ENCODE measurements at places on chromosomes 2 and 18. TPM values are rescaled to one million over a fixed set of nuclear protein-coding genes. Genes with fewer than 3 reads are reported as not detected.

DNA sequence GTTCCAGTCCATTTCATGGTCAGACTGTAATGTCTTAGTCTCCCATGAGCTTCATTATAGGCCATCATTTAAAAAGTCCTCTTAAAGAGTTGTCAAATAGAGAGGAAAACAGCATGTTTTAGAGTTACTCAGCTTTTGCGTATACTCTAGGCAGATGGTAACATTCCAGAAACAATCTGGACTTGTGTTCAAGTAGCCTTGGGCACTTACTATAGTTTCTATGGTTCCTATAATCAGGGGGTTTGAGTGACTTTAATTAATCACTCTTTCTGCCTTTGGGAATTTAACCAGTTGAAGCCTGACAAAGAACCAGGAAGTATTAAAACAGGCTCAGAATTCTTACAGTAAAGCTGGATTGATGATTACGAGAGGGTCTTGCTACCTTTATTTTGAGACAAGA is 42.1 kb upstream of the SCN7A start:
- no peak for DNase-seq
- no peaks in the 10 kb centered on the region for H3K36me3 ChIP-seq
- no peak overlapping the region for H3K4me3 ChIP-seq

Gene DIPK1C
- not detected for total RNA-seq

DNA sequence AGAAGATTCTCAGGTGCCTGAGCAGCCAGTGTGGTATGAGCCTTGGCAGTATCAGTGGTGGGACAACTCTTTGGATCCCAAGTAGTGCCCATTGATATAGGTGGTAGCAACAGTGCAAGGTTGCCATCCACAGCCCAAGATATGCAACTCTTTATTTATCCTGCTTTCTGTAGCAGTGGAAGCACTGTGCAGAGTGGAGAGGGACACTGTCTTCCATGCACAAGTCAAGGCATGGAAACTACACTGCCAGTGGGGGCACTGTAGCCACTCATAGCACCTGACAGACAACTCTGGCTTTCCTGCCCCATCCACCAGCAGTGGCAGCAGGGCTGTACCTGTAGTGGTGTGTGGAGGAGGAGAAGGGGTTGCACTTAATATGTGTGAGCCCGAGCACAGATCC is 409.6 kb upstream of the TMEFF2 start:
- H3K27ac ChIP-seq: no peak overlapping the region
- H3K36me3 ChIP-seq: peaks cover 5% of the 10 kb centered on the region
- no peak for DNase-seq
- no peak overlapping the region for H3K4me3 ChIP-seq
- no peaks in the 10 kb centered on the region for H3K27me3 ChIP-seq

Gene TRPM8
- total RNA-seq: not detected

GRCh38 chr18:42038936-42039335 is 83.9 kb downstream of the PIK3C3 start:
- no peaks in the 10 kb centered on the region for H3K4me1 ChIP-seq
- no peak for DNase-seq
- H3K27ac ChIP-seq: no peak overlapping the region
- H3K36me3 ChIP-seq: peaks cover 84% of the 10 kb centered on the region

GRCh38 chr2:204175552-204176271 is 239.1 kb downstream of the ICOS start:
- H3K27ac ChIP-seq: no peak overlapping the region
- H3K27me3 ChIP-seq: peaks cover 20% of the 10 kb centered on the region
- no peak for DNase-seq
- no peak overlapping the region for H3K4me3 ChIP-seq
- H3K4me1 ChIP-seq: no peaks in the 10 kb centered on the region

Gene NCKAP1
- 160 TPM for total RNA-seq

DNA sequence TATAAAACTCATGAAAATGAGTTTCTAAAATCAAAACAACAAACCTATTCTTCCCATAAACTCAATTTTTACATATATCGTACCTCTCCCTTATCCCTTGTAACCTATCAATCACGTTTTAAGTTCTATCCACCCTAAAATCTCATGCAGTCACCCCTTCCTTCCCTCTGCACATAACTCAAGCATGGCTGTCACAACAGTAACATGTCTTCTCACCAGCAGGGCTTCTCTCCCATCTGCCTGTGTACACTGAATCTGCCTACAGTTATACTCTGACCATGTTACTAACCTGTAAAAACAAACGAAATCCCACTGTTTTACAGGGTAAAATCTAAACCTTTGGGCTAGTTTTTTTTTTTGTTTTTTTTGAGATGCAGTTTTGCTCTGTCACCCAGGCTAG is 68.2 kb downstream of the MAP4K3 start:
- no peak overlapping the region for H3K27ac ChIP-seq
- no peak overlapping the region for H3K4me3 ChIP-seq
- peaks cover 5% of the 10 kb centered on the region for H3K4me1 ChIP-seq
- H3K36me3 ChIP-seq: peaks cover 16% of the 10 kb centered on the region
- no peak for DNase-seq
- H3K27me3 ChIP-seq: no peaks in the 10 kb centered on the region

DNA sequence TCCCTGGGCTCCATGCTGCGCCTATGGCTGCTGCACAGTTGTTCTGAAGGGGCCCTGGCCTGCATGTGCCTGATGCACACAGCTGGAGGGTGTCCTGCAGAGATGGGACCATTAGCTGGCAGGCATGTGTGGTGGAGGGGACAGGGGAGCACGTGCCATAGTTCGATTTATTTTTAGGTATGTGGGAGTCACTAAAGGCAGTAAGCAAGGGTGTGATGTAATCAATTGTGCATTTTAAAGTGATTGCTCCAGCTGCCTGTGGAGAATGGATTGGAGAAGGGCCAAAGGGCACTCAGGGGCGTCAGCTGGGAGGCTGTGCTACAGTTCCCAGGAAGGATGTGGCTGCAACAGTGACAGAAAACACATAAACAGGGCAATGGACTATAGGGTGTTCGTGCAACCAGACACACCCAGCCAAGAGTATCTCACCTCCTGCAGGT is 205.1 kb downstream of the ARL4C start:
- H3K27ac ChIP-seq: no peak overlapping the region
- no peaks in the 10 kb centered on the region for H3K36me3 ChIP-seq
- H3K4me1 ChIP-seq: peaks cover 20% of the 10 kb centered on the region
- DNase-seq: peak; percentile 56
- no peak overlapping the region for H3K4me3 ChIP-seq

- no peak for DNase-seq
- H3K36me3 ChIP-seq: no peaks in the 10 kb centered on the region
- H3K4me1 ChIP-seq: peaks cover 11% of the 10 kb centered on the region
- no peak overlapping the region for H3K27ac ChIP-seq
Measured at GRCh38 chr2:65656160-65656718, 223.8 kb upstream of the SPRED2 start.

GRCh38 chr2:54574107-54574859 is 118.2 kb downstream of the SPTBN1 start:
- no peak overlapping the region for H3K4me3 ChIP-seq
- no peak for DNase-seq
- peak overlapping the region; percentile 94 for H3K27ac ChIP-seq
- H3K27me3 ChIP-seq: no peaks in the 10 kb centered on the region
- H3K4me1 ChIP-seq: peaks cover 86% of the 10 kb centered on the region

DNA sequence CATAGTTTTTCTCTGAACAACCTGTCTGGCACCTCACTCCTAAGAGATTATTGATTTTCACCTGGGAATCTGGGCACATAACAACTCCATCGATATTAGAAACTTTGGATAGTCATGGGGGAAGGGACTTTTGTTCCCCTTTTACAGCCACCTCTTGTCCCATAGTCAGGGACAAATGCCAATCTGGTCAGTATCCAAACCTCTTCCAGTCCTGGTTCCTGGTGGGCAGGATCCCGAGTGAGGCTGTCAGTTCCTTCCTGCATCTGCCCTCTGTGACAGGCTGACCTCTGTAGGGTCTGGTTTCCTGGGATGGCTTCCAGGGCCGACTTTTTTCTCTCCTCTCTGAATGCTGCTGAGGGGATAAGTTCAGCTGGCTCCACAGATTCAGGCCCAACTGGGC is 11.0 kb downstream of the KIF5C start:
- no peak overlapping the region for H3K4me3 ChIP-seq
- peaks cover 28% of the 10 kb centered on the region for H3K27me3 ChIP-seq
- H3K4me1 ChIP-seq: no peaks in the 10 kb centered on the region

- H3K27me3 ChIP-seq: no peaks in the 10 kb centered on the region
- H3K27ac ChIP-seq: no peak overlapping the region
- peaks cover 5% of the 10 kb centered on the region for H3K4me1 ChIP-seq
- no peaks in the 10 kb centered on the region for H3K36me3 ChIP-seq
- H3K4me3 ChIP-seq: no peak overlapping the region
Measured at GRCh38 chr18:12076424-12077140, 17.1 kb upstream of the ANKRD62 start.

GRCh38 chr2:178910005-178910404 is 102.8 kb upstream of the TTN start:
- peaks cover 16% of the 10 kb centered on the region for H3K4me1 ChIP-seq
- H3K4me3 ChIP-seq: no peak overlapping the region
- H3K36me3 ChIP-seq: no peaks in the 10 kb centered on the region
- no peaks in the 10 kb centered on the region for H3K27me3 ChIP-seq
- no peak overlapping the region for H3K27ac ChIP-seq
- no peak for DNase-seq

DNA sequence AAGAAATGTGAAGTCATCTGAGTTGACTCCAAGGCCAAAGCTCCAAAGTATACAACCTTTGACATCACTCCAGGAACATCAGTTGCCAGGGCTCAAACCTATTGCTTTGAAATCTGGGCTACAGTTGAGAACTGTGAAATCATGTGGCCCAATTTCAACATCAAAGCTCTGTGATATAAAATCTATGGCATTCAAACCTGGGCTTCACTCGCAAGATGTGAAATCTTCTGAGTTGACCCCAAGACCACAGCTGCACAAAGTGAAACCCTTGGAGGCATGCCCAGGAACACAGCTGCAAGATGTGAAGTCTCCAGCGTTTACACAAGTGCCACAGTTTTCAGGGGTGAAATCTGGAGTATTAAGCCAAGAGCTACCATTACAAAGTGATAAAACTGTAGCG is 9.4 kb upstream of the ZNF512 start:
- no peaks in the 10 kb centered on the region for H3K4me1 ChIP-seq
- DNase-seq: peak; percentile 9
- H3K4me3 ChIP-seq: no peak overlapping the region
- H3K27ac ChIP-seq: no peak overlapping the region
- no peaks in the 10 kb centered on the region for H3K27me3 ChIP-seq
- no peaks in the 10 kb centered on the region for H3K36me3 ChIP-seq

DNA sequence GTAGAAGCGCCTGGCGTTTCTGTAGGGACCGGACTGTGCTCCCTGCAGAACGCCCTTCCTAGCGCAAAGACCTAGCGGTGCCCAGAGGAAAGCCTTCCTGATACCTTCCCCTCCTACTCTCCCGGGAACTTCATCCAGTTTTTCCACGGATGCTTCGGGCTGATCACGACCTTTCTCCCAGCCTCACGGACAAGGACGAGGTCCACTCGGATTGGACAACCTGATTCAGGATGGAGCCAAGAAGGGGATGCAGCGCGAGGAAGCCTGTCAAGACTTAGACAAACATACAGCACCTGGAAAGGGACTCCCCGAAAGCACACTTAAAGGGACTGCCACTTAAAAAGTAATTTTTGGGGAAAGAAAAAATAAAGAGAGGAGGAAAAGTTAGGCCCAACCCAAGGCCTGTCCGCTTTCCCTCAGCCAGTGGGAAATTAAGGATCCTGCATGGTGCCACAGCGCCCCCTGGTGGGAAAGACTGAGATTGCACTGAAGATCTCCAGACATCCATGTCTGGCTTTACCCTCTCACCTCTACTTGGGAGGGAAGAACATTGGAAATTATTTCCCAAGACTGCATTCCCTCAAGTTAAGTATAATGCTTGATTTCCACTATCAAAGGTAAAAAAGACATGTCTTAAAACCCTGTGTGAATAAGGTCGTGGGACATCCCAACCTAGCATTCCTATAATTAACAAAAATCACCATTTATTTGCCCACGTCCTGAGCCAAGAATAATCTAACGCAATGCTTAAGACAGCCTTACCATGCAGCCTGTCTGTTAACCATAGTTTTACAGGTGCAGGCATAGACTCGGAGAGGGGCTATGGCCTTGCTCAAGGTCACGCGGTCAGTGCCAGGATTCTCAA is 13.4 kb upstream of the COPS8 start:
- no peaks in the 10 kb centered on the region for H3K27me3 ChIP-seq
- H3K36me3 ChIP-seq: no peaks in the 10 kb centered on the region
- peak; percentile 59 for DNase-seq
- H3K27ac ChIP-seq: no peak overlapping the region
- peaks cover 8% of the 10 kb centered on the region for H3K4me1 ChIP-seq

GRCh38 chr2:69131983-69132675 is 119.2 kb downstream of the ANTXR1 start:
- no peaks in the 10 kb centered on the region for H3K36me3 ChIP-seq
- H3K27ac ChIP-seq: no peak overlapping the region
- no peak overlapping the region for H3K4me3 ChIP-seq
- peaks cover 19% of the 10 kb centered on the region for H3K4me1 ChIP-seq
- DNase-seq: peak; percentile 43

- H3K27ac ChIP-seq: peak overlapping the region; percentile 55
- peaks cover 8% of the 10 kb centered on the region for H3K4me1 ChIP-seq
- no peak overlapping the region for H3K4me3 ChIP-seq
- no peaks in the 10 kb centered on the region for H3K36me3 ChIP-seq
Measured at GRCh38 chr18:59540780-59541179, 156.4 kb downstream of the CCBE1 start.

Gene NOSTRIN
- total RNA-seq: 0.44 TPM

GRCh38 chr2:222563936-222564335 is 92.0 kb downstream of the FARSB start:
- H3K27ac ChIP-seq: peak overlapping the region; percentile 14
- no peak for DNase-seq
- no peaks in the 10 kb centered on the region for H3K27me3 ChIP-seq
- H3K4me3 ChIP-seq: no peak overlapping the region
- H3K4me1 ChIP-seq: peaks cover 7% of the 10 kb centered on the region

Gene CNGA3
- total RNA-seq: not detected

- DNase-seq: no peak
- no peak overlapping the region for H3K4me3 ChIP-seq
- H3K4me1 ChIP-seq: no peaks in the 10 kb centered on the region
- H3K36me3 ChIP-seq: no peaks in the 10 kb centered on the region
Measured at GRCh38 chr2:16615687-16616615, 49.7 kb downstream of the CYRIA start.

Gene UGT1A5
- not detected for total RNA-seq

Data from MCF 10A (cell line).